ENCODE measurements at places on chromosomes 3 and 15.

- no peak for DNase-seq
Measured at GRCh38 chr15:51751697-51752683, 593 bp downstream of the TMOD2 start.

- DNase-seq: no peak
Measured at GRCh38 chr3:105594219-105594618, 227.5 kb downstream of the ALCAM start.

DNA sequence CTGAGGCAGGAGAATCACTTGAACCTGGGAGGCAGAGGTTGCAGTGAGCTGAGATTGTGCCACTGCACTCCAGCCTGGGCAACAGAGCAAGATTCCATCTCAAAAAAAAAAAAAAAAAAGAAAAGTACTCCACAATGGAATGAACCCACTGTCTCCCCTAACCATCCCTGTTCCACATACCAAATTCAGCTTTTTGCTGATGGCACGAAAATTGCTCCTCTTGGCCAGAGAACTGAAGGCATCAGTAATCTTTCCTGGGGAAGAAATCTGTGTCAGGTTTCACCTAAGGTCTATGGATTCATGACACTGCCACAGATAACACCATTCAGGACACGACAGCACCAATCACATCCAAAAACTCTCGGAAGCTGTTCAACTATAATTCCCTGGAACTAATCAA lies 6.9 kb upstream of the PRC1 start:
- DNase-seq: no peak

DNA sequence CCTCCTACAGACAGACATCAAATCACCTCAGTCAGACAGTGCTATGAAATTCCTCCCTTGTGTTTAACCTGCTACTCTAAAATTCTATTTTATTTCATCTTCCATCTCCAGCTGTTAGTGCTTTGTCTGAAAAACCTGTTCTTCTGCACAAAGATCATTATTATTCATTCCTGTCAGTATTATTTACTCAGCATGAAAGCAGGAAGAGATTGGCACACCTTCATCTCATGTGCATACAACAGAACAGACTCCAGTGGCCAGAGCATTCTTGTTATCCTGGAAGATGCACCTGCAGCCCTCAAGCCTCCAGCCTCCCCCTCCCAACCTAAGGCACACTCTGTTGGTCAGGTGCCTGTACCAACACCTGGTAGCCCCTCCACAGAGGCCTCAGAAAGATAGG lies 1.8 kb upstream of the ROPN1B start:
- no peak for DNase-seq

DNA sequence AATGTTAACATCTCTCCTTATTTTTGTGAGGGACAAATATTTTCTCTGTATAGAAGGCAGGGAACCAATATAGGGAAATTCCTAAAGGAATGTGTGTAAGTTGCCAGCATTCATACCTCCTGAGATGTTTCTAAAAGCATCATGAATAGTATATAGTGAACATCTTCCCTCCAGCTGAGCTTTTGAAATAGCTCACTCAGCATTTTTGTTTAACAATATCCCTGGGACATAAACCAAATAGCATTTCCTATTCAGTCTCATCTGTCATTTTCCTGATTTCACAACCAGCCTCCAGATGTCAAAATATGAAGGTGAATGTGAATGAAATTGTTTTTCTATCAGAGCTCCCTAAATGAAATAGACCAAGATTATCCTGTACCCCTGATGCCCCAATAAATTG lies 137.2 kb downstream of the PPM1L start:
- DNase-seq: no peak
